Regular cardiac myocyte (primary cell): ENCODE measurements at places on chromosomes 3 and 15. TPM values are rescaled to one million over a fixed set of nuclear protein-coding genes. Genes with fewer than 3 reads are reported as not detected.

TMCO5A gene
- not detected in 2 replicates for total RNA-seq

PLAAT1 gene
- 0.56 TPM in 1 of 2 replicates, not detected in the other for total RNA-seq

ISL2 gene
- total RNA-seq = under 0.01 and 0.56 TPM in 2 replicates

CCR1 gene
- total RNA-seq = under 0.01 and 0.28 TPM in 2 replicates

MST1R gene
- 0.85 and 0.96 TPM in 2 replicates for total RNA-seq

MNS1 gene
- total RNA-seq = 0.85 and 4.8 TPM in 2 replicates

SPINT1 gene
- total RNA-seq = 0.28 and 0.58 TPM in 2 replicates

PSTPIP1 gene
- 0.56 and 1.3 TPM in 2 replicates for total RNA-seq

MFSD1 gene
- total RNA-seq = 157 and 168 TPM in 2 replicates

LMAN1L gene
- total RNA-seq = not detected in 2 replicates

UBA3 gene
- total RNA-seq = 72.1 and 84.6 TPM in 2 replicates

LDHAL6B gene
- total RNA-seq = not detected in 2 replicates

TOPBP1 gene
- total RNA-seq = 21.7 and 37.6 TPM in 2 replicates

ROPN1 gene
- total RNA-seq = not detected in 2 replicates

CLN6 gene
- total RNA-seq = 4.5 and 13.4 TPM in 2 replicates

CAND2 gene
- total RNA-seq = 1.3 and 4.2 TPM in 2 replicates

SCG5 gene
- total RNA-seq = 9.0 and 54.4 TPM in 2 replicates

STARD9 gene
- total RNA-seq = 1.7 and 3.9 TPM in 2 replicates

ACKR4 gene
- total RNA-seq = 0.96 and 6.8 TPM in 2 replicates

FAM98B gene
- total RNA-seq = 5.4 and 6.8 TPM in 2 replicates

PRR20G gene
- not detected in 2 replicates for total RNA-seq

RAD18 gene
- total RNA-seq = 7.9 and 13.2 TPM in 2 replicates

GOLGA6D gene
- under 0.01 TPM in 1 of 2 replicates, not detected in the other for total RNA-seq

CPNE9 gene
- 0.19 TPM in 1 of 2 replicates, not detected in the other for total RNA-seq

ERICH6 gene
- total RNA-seq = under 0.01 TPM in 1 of 2 replicates, not detected in the other

NANOGP8 gene
- total RNA-seq = not detected in 2 replicates

NR1I2 gene
- 0.28 TPM in 1 of 2 replicates, not detected in the other for total RNA-seq

CX3CR1 gene
- total RNA-seq = under 0.01 TPM in 1 of 2 replicates, not detected in the other

ISLR2 gene
- under 0.01 and 0.58 TPM in 2 replicates for total RNA-seq

DENND6A gene
- total RNA-seq = 16.9 and 19.2 TPM in 2 replicates

ADAMTS9 gene
- total RNA-seq = 4.2 and 5.9 TPM in 2 replicates

HGD gene
- total RNA-seq = 1.7 and 2.5 TPM in 2 replicates

PATL2 gene
- under 0.01 and 0.56 TPM in 2 replicates for total RNA-seq

ERC2 gene
- total RNA-seq = under 0.01 TPM in 1 of 2 replicates, not detected in the other

TMEM266 gene
- total RNA-seq = not detected in 2 replicates

MASP1 gene
- total RNA-seq = 2.5 and 6.2 TPM in 2 replicates
